ENCODE measurements at places on chromosomes 11 and 22.

GRCh38 chr11:92946707-92947106, 22.7 kb upstream of the MTNR1B start:
- no peak for DNase-seq

DNA sequence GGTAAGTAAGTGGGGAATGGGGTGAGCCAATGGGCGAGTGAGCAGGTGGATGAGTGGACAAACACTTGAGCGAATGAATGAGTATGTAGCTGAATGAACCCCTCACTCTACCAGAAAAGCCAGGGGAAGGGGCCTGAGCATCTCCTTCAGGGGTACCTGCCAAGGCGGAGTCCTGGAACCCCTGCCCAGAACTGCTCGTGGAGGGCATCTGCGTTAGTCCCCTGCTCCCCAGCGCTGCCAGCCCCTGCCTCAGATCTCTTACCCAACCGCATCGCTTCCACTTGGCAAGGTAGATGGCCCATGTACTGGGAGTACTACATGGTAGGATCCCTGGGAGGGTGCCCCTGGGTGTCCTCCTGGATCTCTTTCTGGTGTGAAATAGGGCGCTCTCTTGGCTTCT, 7.4 kb upstream of the ANO1 start:
- no peak for DNase-seq

DNA sequence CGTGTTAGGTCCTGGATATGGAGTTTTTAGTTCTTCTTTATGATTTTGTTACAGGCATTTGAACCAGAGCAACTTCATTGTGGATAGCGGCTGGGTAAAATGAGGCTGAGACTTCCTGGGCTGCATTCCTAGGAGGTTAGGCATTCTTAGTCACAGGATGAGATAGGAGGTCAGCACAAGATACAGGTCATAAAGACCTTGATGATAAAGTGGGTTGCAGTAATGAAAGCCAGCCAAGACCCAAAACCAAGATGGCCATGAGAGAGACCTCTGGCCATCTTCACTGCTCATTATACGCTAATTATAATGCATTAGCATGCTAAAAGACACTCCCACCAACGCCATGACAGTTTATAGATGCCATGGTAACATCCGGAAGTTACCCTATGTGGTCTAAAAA, 23.4 kb upstream of the CLMP start:
- no peak for DNase-seq

- no peak for DNase-seq
These were observed 2.3 kb upstream of the ANKRD13D start for GRCh38 chr11:67286621-67287333.

DNA sequence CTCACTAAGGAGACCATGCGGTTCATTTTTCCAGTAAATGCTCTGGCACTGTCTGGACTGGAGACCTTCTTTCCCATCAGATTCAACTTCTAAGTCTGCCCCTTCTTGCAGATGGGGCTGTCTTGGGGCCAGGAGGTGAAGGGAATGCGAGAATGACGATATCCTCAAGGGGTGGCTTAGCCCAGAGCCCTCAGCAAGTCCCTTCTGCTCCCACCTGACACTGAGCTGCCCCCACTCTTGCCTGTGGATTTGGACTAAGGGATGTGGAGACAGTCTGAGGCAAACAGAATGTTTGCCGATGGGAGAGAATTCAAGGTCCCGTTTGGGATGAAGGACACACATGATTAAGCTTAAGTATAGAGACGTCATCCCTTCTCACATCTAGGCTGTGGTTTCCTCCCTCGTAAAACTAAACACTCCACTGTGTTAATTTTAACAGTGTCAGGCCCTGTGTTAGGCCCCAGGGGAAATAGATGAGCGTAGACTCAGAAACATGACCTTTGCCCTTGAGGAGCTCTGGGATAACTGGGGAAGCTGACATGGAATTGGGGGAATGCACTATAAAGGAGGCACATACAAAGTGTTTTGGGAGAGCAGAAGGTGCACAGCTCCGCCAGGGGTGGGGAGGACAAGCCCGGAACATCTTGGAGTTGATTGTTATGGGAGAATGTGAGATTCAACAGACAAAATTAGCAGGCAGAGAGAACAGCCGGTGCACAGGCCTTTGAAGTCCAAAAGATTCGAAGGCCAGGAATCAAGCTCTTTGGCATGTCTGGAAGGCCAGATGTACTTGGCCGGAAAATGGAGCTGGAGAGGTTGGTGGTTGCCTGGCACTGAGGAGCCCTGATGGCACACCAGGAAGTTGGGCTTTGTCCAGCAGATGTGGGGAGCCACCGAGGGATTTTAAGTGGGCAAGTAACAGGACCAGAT, 71.6 kb downstream of the ST3GAL4 start:
- no peak for DNase-seq

DNA sequence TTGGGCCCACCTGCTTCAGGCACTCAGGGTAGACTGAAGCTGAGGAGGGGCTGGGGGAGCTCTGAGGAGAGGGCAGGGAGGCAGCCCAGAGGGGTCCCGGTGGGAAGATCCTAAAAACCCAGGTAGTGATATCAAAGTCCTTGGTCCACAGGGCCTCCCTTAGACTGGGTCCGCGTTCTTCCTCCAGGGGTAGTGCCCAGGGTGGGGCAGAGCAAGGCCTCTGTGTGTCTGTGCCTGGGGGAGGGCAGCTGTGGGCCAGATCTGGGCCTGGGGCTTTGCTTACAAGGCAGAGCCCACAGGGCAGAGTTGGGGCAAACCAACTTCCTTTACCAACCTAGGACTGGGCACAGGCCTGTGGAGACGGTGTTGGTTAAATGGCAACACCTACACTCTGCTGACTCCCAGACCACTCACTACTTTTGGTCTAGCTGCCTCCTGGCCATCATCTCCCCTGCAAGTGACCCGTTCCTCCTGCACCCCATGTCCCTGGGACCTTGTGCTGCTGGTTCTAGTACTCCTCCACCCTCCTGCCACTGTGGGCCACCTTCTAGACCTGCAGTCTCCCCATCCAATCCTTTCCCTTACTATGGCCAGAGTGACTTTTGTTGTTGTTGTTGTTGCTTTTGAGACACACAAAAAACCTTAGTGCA, 15.8 kb downstream of the ATG16L2 start:
- DNase-seq = no peak

GRCh38 chr11:57649826-57650738, at the start of gene YPEL4:
YPEL4 (minus strand) TSS chr11:57649912; CDS start chr11:57647107, 2,805 bp downstream.
- peak; percentile 67 for DNase-seq

DNA sequence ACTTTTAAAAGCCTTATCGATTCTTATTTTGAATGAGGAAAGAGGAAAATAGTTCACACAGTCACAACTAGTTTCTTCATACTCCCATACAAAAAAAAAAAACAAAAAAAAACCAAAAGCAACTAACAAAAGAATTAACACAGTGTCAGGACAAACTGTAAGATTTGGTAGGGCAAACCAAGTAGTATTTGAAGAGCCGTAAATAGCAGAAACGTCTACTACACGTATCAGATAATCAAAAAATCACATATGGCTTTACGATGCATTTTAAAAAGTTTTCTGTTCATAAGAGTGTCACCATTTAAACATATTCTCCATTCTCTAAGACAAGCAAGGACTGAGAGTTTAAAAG, 2.3 kb downstream of the PICALM start:
- peak; percentile 36 for DNase-seq

GRCh38 chr11:101439488-101439887, 144.3 kb downstream of the TRPC6 start:
- DNase-seq = no peak

- DNase-seq = no peak
These were observed 210.6 kb upstream of the LUZP2 start for GRCh38 chr11:24286238-24286637.

DNA sequence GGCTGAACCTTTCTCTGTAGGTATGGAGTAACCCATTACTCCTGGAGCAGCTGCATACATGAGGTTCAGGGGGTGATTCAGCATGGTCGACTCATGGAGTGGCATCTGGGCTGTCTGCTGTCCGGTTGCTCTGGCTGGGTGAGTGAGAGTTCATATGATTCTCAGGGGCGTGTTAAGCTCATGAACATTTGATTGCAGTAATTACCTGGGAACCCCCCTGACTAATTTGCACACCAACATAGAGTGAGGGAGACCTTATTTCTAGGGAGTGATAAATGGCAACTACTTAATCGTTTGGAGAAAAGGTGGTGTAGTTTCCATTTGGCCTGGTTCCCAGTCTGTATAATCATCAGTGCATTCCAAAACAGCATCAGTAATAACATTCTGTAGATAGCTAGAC, 661.9 kb downstream of the ETS1 start:
- no peak for DNase-seq

GRCh38 chr11:95977534-95978174, 53.7 kb upstream of the MTMR2 start:
- peak; percentile 78 for DNase-seq

GRCh38 chr11:103601225-103601846, 435.1 kb upstream of the DDI1 start:
- DNase-seq = peak; percentile 78

DNA sequence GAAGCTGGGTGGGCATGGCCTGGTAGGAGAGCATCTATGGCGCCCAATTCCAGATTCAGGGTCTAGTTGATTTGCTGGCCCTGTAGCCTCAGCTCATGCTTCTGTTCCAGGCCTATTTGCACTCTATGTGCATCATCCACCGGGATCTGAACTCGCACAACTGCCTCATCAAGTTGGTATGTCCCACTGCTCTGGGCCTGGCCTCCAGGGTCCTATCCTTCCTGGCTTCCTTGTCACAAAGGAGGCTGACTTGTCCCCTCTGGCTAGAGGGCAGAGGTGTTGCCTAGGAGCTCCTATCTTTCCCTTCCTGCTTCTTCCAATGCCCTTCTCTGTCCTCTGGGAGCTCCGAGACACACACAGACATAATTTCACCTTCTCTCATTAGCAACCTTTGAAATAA, 21.3 kb downstream of the PIK3IP1 start:
- no peak for DNase-seq

- no peak for DNase-seq
These were observed 137.1 kb downstream of the CSNK2A3 start for GRCh38 chr11:11215944-11216343.

- DNase-seq = no peak
These were observed 3.6 kb upstream of the MYO7A start for GRCh38 chr11:77124488-77124887.

DNA sequence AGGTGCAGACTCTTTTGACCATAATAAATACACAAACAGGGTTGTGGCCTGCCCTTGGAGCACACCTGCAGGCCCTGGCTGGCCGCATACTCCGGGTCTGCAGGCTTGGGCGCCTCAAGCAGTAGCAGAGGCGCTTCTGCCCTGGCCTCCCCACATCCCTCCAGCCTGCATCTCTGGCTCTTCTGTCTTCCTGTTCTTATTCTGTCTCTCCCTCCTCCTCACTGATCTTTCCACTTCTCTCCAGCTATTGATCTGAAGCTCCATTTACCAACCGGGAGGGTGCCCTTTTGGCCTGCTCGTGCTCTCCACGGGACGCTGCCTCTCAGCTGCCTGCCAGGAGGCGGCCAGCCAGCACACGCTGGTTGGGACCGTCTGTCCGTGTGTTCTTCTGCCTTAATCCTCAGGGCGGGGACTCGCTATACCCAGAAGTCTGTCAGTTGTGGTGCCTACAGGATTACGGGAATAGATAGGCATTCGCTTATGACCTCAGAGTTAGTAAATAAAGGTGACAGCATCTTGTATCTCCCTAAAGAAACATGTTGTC, 5.2 kb downstream of the UPB1 start:
- DNase-seq = no peak

- no peak for DNase-seq
These were observed 128.0 kb downstream of the MICAL2 start for GRCh38 chr11:12238420-12238819.

DNA sequence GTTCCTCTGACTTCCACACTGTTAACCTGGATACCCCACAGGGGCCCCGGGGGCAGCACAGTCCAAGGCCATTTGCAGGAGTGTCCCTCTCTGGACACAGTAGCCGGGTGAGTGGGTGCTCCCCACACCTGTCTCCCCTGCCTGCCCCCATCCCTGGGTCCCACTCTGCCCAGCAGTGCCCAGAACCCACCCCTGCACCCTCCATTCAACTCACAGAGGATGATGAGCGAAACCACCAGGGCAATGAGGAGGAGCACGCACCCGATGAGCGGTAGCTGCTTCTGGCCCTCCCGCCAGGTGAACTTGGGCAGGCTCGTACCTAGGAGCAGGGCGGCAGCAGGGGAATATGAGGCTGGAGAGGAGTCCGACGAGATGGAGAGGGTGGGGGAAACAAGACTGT, 12.2 kb downstream of the TMPRSS13 start:
- DNase-seq = no peak

GRCh38 chr22:26817926-26818325, 160.5 kb downstream of the MIAT start:
- no peak for DNase-seq

DNA sequence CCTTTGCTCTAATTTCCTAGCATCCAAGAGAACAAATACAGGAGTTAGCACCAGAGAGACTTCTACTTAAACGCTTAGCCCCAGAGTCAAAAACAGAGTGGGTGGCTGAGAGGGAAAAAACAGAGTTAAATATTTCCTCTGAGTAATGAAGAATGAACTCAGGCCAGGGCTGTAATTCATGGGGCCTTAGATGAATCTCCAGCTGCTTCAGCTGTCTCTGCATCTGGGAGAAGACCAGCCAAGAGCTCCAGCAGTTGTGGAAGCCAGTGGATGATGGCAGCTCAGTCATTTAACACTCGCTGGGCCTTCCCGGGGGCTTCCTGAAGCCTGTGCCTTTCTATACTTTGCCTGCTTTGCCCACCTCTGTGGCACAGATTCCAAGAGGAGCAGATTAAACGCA, 5.7 kb upstream of the ADAMTS15 start:
- DNase-seq = no peak

DNA sequence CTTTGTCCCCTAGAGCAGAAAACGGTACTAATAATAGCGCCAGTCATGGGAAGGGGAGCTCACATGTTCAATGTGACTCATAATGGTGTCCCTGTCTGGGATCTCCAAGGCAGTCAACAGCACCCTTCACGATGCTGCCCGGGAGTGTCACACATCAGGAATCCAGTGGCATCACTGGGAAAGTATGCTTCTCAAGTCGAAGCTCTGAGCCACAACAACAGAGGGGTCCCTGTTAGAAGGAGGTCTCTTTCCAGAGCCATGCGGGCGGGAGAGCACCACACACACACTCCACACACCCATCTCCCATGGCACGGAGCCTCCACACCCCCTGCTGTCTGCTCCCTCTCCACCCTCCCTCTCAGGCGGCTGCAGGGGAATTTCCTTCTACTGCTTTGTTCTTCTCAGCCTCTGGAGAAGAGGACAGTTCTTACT, 119.7 kb downstream of the ETS1 start:
- DNase-seq = no peak

- no peak for DNase-seq
These were observed 7.5 kb downstream of the ZNF74 start for GRCh38 chr22:20401376-20402014.

- no peak for DNase-seq
These were observed 6.2 kb downstream of the EIF3L start for GRCh38 chr22:37855462-37855861.

GRCh38 chr22:20606041-20606783, 98.8 kb downstream of the MED15 start:
- DNase-seq = peak; percentile 49

- DNase-seq = peak; percentile 66
These were observed 3.9 kb upstream of the NUP50 start for GRCh38 chr22:45159652-45160462.

- peak; percentile 67 for DNase-seq
These were observed 222.9 kb downstream of the NAV2 start for GRCh38 chr11:19935507-19935906.

- DNase-seq = peak; percentile 4
These were observed 6.0 kb upstream of the LIF start for GRCh38 chr22:30252411-30253204.
